Tibial artery (tissue), 4 donors: ENCODE measurements at places on chromosomes 1 and 21.

- H3K4me3 ChIP-seq: no peak overlapping the region
- no peaks in the 10 kb centered on the region for H3K27me3 ChIP-seq
- H3K36me3 ChIP-seq: no peaks in the 10 kb centered on the region
Observed at GRCh38 chr1:172373864-172374263, 46.6 kb upstream of the C1orf105 start.

DNA sequence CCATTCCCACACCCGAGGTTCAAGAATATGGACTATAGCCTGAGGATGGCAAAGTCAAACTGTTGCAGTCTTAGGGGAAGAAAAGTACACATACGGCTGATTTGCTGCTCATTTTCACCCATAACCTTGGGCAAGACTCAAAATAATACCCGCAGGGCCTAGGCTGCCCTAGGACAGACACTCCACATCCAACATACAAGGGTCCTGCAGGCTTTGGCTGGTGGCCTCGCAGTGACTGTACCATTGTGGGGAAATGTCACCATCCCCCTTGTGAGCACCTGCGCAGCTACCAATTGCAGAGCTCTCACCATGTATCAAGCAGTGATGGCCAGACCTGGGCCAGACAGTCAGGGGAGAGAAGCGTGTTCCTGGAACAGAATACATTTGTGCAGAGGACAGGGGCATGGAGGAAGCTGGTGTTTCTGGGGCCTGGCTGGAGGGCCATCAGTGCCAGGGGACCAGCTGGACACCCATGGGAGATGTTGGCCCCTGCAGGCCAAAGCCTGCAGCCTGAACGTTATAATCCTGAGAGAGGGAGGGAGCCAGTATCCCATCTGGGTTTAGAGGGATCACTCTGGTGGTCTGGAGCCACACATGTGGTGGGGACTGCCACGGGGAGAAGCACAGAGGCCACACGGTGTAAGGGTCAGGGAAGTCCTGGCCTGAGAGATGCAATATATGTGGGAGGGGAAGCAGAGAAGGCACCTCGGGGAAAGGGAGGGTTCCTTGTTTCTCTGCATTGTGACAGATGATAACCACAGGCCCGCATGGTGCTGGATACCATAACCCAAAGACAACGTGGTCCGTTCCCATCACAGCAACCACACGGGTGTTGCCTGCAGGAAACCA lies 101.2 kb downstream of the GLIS1 start:
- H3K27ac ChIP-seq: no peak overlapping the region
- no peaks in the 10 kb centered on the region for H3K4me1 ChIP-seq
- no peaks in the 10 kb centered on the region for H3K27me3 ChIP-seq
- DNase-seq: peak; percentile 35

DNA sequence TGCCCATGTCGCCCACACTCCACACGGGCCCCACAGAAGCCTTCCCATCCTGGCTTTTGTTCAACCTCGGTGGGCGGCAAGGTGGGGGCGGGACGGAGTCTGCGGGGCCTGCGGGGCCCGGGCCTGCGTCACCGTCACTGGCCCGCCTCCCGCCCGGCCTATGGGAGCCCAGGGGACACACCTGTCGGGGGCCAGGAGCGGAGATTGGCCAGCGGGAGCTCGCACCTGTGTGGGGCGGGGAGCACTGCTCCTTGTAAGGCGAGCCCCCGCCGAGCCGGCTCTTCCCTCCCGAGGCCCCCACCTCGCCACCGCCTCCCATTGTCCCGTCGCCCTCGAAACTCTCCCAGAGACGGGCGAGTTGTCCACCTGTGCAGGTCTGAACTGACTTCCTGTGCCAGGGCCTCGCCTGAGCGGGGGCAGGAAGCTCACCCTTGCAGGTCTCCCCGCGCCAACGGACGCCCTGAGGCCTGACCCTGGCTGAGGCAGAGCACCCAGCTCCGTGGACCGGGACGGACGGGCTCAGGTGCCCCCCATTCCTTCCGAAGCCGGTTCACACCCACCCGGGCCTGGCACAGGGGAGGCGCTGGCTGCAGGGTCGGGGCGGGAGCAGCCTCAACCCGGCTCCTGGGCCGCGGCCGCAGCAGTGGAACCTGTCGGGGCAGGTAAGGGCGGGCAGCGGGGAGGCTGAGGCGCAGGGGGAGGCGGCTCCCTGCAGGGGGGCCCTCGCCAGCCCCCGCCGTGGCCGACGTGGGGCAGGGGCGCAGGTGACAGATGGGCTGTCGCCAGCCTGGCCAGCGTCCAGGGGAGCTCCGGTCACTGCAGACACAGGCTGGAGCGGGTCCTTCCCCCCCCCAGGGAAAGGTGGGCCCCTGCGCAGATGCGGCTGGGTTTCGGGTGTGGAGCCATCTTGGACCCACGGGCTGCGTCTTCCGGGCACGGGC lies 10.8 kb upstream of the TTLL10 start:
- H3K27me3 ChIP-seq: peaks cover 3% of the 10 kb centered on the region
- DNase-seq: no peak
- no peaks in the 10 kb centered on the region for H3K36me3 ChIP-seq
- H3K4me3 ChIP-seq: no peak overlapping the region
- H3K27ac ChIP-seq: no peak overlapping the region

GRCh38 chr1:45656573-45657226 lies 29.6 kb downstream of the GPBP1L1 start:
- DNase-seq: no peak
- H3K27me3 ChIP-seq: no peaks in the 10 kb centered on the region
- H3K4me1 ChIP-seq: no peaks in the 10 kb centered on the region
- H3K27ac ChIP-seq: no peak overlapping the region
- peaks cover 71% of the 10 kb centered on the region for H3K36me3 ChIP-seq
- no peak overlapping the region for H3K4me3 ChIP-seq

- no peak overlapping the region for H3K27ac ChIP-seq
- no peak overlapping the region for H3K4me3 ChIP-seq
- H3K36me3 ChIP-seq: no peaks in the 10 kb centered on the region
Observed at GRCh38 chr1:86965012-86965826, 50.8 kb downstream of the HS2ST1 start.

DNA sequence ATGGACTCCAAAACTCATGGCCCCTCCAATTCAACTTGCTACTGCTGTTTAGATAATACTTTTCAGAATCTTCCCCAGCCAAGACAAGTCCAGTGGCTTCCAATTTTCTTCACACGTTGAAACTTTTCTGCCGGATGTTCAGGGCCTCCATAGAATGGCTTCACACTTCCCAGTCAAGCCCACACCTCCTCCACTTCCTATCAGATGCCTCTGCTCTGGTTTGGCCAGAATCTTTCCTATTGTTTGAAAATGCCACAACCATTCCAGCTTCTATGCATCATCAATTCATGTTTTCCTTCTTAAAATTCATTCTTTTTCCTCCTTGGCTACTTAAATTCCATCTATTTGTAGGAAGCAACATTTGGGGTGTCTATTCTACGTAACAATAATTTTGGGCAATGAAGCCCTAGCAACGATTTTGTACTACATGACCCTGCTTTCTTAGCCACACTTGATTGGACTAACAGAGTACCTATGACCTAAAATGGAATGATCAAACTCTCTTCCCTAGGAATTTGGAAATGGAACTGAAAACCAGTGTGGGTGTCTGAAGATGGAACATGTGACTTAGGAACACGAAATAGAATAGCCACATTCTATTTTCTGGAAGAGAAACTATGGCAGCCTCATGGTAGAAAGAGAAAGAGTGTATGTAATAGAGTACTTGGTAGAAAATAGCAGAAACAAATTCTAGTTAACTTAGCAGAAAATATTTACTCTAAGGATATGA lies 74.1 kb upstream of the CNIH3 start:
- no peak overlapping the region for H3K4me3 ChIP-seq
- DNase-seq: no peak
- no peaks in the 10 kb centered on the region for H3K27me3 ChIP-seq
- H3K27ac ChIP-seq: no peak overlapping the region
- H3K4me1 ChIP-seq: no peaks in the 10 kb centered on the region

GRCh38 chr1:46084553-46085451 lies 47.6 kb downstream of the PIK3R3 start:
- H3K27ac ChIP-seq: no peak overlapping the region
- no peaks in the 10 kb centered on the region for H3K27me3 ChIP-seq
- no peaks in the 10 kb centered on the region for H3K36me3 ChIP-seq
- H3K4me3 ChIP-seq: no peak overlapping the region

GRCh38 chr1:228453614-228454013 lies 33.6 kb upstream of the RNF187 start:
- no peak overlapping the region for H3K27ac ChIP-seq
- no peak for DNase-seq
- H3K4me1 ChIP-seq: peaks cover 19% of the 10 kb centered on the region
- no peaks in the 10 kb centered on the region for H3K36me3 ChIP-seq
- peaks cover 11% of the 10 kb centered on the region for H3K27me3 ChIP-seq

DNA sequence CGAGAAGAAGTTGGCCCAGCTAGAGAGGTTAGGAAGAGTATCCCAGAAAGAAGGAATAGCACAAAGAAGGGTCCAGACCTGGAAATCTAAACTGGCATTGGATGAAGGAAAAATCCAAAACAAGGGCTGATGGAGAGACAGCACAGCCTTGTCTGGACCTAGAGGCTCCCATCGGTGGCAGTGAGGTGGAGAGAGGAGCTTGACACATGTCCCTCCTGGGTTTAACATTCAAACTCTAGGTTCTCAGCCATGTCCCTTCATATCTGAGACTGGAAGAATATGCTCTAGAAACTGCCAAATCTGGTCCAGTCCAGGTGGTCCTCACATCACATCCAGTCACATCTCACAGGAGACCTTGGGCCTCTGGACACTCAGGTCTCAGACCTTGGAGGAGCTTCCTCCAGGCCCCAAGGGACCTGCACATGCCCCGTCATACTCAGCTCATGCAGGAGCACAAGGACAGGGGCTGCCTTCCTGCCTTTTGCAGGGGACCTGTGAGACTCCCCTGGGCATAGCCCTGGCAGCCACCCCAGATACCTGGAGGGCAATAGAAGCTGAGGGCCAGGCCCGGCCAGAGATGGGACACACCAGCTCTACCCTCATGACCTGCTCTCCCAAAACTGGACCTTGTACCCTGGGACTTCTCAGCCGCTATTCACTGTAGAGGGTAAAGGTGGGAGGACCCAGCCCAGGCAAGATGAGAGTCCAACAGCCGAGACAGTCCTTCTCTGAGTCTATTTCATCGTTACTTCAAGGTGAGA lies 7.5 kb downstream of the TMEM125 start:
- DNase-seq: no peak
- H3K4me1 ChIP-seq: no peaks in the 10 kb centered on the region
- H3K36me3 ChIP-seq: no peaks in the 10 kb centered on the region
- H3K27me3 ChIP-seq: no peaks in the 10 kb centered on the region
- no peak overlapping the region for H3K4me3 ChIP-seq
- H3K27ac ChIP-seq: no peak overlapping the region

- H3K4me3 ChIP-seq: no peak overlapping the region
- no peaks in the 10 kb centered on the region for H3K36me3 ChIP-seq
- DNase-seq: no peak
Observed at GRCh38 chr1:22821027-22821426, 110.4 kb downstream of the EPHB2 start.

GRCh38 chr1:204943495-204943894 lies 72.8 kb downstream of the NFASC start:
- no peaks in the 10 kb centered on the region for H3K4me1 ChIP-seq
- peaks cover 4% of the 10 kb centered on the region for H3K36me3 ChIP-seq
- no peaks in the 10 kb centered on the region for H3K27me3 ChIP-seq

DNA sequence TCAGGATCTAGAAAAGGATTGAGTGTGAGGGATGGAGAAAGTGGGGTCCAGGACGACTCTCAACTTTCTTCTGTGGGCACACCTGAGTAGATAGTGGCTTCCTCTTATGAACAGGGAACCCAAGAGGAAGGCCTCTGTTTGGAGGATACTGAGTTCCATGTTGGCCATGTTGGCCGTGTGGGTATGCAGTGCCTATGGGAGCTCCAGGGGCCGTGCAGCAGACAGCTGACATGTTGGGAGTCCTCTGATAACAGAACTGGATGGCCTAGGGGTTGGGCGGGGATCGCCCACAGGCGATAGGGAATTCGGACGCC lies 43.0 kb downstream of the TMEM53 start:
- no peaks in the 10 kb centered on the region for H3K4me1 ChIP-seq
- H3K4me3 ChIP-seq: peak overlapping the region; percentile 90
- peak overlapping the region; percentile 92 for H3K27ac ChIP-seq
- DNase-seq: no peak

DNA sequence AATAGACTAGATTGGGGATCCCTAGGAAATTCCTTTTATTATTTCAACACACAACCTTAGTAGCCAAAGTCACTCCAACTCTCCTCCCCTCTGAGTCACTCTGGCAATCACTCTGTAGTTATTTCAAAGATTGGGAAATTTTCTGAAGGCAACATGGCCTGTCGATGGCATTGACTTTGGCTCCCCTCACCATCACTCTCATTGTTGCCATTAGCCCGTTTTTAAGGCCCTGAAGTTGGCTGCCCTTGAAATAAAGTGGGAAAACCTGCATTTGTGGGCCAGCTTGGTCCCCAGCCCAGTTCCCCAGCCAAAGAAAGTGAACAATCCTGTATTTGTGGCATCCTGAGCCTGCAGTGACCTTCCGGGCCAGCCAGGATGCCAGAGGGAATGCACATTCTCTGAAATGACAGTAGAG lies 52.5 kb downstream of the CDC7 start:
- no peaks in the 10 kb centered on the region for H3K36me3 ChIP-seq
- peak overlapping the region; percentile 41 for H3K27ac ChIP-seq
- H3K4me1 ChIP-seq: no peaks in the 10 kb centered on the region
- DNase-seq: peak; percentile 83
- H3K27me3 ChIP-seq: no peaks in the 10 kb centered on the region
- H3K4me3 ChIP-seq: no peak overlapping the region

GRCh38 chr1:117857418-117857817 lies 72.0 kb downstream of the GDAP2 start:
- H3K27ac ChIP-seq: no peak overlapping the region
- H3K27me3 ChIP-seq: no peaks in the 10 kb centered on the region
- DNase-seq: no peak
- peaks cover 9% of the 10 kb centered on the region for H3K36me3 ChIP-seq

DNA sequence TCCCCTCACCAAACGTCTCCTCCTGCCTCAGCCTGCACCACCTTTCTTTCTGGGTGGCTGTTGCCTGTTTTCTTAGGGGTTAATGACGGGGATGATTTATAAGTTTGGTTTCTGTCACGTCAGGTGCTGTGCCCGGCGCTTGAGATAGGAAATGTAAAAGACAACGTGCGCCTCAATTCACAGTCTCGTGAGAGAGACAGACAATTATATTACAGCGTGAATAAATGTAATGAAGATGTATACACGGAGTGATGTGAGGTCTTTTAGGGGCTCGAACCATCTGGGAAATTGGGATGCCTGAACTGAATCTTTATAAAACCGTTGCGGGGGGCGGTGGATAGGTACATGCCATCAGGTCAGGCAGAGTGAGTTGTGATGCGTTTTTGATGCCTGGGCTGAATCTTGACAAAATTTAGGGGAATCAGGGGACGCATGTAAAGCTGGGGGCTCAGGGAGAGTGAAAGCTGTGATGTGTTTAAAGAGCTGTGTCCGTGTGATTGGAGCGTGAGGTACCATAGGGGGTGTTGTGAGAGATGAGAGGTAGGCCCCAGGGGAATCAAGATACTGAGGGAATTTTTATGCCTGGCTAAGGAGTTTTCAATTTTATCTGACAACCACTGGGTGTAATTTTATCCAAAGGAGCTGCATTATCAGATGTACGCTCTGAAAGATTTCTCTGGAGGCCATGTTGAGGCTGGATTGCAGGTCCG lies 831 bp downstream of the TIPRL start:
- no peaks in the 10 kb centered on the region for H3K27me3 ChIP-seq
- H3K4me3 ChIP-seq: peak overlapping the region; percentile 73
- H3K27ac ChIP-seq: peak overlapping the region; percentile 88
- no peaks in the 10 kb centered on the region for H3K36me3 ChIP-seq

GRCh38 chr1:81834268-81834667 lies 33.5 kb downstream of the ADGRL2 start:
- no peak overlapping the region for H3K4me3 ChIP-seq
- H3K4me1 ChIP-seq: peaks cover 23% of the 10 kb centered on the region
- no peaks in the 10 kb centered on the region for H3K36me3 ChIP-seq
- no peak overlapping the region for H3K27ac ChIP-seq
- H3K27me3 ChIP-seq: no peaks in the 10 kb centered on the region
